Suprapubic skin (tissue), 4 donors: ENCODE measurements at places on chromosomes 2 and 18.
A peak's percentile ranks its signal among the peaks of the same experiment; 100 is the strongest.

GRCh38 chr2:189150033-189150432 lies 29.5 kb downstream of the COL5A2 start:
- no peak for DNase-seq

- no peak for DNase-seq
These were observed 237.6 kb upstream of the RGPD4 start for GRCh38 chr2:107589079-107589491.

DNA sequence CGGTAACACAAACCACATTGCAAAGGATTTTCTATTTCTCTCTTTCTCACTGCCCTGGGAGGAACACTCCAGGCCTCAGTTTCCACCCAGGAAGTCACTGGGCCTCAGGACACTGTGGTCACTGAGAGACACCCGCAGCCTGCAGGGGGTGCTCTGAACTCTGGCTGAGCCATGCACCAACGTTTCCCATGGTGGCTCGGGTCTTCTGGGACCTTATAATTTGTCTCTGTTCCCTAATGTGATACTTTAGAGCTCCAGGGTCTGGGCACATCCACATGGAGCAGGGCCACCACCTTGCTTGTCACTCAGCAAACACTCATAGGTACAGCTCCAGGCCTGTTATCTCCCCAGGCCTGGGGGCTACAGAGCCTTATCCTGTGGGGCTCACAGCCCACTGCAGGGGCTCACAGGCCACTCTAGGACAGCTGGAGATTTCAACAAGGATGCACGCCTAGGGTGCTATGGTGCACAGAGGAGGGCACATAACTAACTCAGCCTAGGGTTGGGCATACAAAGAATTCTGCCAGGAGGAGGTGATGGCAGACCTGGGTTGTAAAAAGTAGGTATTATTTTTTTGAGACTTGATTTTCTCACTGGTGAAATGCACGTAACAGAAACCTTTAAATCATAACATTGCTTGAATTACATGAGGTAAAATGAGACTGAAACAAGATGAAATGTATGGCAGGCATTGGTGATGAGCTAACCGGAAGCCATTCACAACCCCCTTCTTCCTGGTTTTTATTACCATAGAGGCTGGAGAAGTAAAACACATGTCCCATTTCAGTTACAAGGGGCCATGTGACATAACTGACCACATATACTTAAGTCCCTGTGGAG lies 3.0 kb upstream of the HS1BP3 start:
- DNase-seq: peak; percentile 8

- no peak for DNase-seq
These were observed 318 bp downstream of the TYW5 start for GRCh38 chr2:199955007-199955338.

DNA sequence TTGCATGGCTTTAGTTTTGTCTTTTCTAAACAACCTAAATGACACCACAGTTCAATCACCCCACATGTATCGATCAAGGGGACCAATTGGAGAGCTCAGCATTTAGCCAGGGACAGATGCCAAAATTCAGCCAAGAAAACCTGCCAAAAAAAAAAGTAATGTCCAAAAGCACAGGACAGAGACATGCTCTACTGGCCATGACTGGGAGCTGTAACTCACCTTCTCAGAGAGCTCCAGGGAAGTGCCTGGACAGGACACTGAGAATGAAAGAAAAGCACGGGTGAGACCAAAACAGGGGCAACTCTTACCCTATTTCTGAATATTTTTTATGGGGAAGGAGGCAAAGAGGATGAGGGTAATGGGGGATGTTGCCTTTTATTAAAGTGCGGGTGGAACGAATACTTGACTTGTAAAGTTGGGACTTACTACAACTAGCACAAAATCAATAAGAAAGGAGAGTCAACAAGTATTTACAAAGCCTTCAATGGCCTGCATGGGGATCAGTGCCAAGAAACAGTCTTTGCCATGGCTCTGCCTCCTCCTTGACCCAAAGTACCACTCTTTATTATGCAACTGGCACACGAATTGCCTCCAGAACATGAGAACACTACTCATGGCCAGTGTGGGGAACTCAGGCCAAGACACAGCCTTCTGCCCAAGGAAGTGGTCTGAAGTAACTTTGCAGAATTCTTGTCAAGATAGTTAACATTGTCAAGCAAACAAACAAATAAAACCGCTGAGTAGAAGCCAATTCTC lies 72.9 kb upstream of the HK2 start:
- no peak for DNase-seq

DNA sequence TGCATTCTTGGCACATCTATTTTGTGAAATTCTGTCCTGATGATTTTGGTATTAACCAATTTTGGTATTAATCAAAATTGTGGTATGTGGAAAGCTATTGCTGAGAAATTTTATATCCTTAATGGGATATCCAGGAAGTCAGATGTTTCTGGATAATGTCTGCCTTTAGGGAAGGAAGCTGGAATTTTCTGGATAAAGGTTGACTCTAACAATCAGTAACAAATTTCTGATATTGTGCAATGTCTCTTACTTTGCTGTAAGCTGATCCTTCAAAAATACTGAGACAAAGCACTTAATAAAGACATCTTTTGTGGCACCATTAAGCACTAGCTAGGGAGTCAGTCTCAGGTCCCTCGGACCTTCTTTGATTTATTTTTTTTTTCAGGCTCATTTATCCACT lies 100.8 kb upstream of the UGP2 start:
- DNase-seq: no peak

GRCh38 chr2:164146441-164146840 lies 410.6 kb upstream of the FIGN start:
- no peak for DNase-seq

DNA sequence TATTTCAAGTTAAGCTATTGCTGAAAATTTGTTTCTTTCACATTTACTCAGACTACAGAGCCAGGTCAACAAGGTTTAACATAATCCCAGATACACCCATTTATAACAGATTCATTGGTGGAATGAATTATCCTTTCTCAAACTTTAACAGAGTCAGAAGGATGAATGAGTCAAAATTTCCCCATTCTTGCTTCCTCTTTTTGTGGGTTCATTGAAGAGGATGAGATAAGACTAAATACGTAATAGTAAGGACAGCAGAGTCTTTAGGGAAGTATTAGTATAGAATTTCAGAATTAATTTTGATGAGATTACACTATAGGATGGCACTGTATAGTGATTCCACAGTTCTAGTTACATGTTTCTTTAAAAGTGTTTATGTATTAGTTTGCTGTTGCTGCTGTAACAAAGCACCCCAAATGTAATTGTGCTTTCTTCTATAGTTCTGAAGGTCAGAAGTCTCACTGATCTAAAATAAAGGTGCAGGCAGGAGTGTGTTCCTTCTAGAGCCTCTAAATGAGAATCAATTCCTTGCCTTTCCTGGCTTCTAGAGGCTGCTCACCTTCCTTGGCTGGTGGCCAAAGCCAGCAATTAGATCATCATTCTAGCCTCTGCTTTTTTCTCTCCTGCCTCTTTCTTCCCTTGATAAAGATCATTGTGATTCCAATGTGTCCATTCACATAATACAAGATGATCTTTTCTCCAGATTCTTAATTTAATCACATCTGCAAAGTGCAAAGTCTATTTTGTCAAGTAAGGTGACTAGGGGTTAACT lies 309.3 kb upstream of the PIK3C3 start:
- DNase-seq: no peak

- no peak for DNase-seq
These were observed 28.5 kb upstream of the ACKR3 start for GRCh38 chr2:236541008-236541562.

DNA sequence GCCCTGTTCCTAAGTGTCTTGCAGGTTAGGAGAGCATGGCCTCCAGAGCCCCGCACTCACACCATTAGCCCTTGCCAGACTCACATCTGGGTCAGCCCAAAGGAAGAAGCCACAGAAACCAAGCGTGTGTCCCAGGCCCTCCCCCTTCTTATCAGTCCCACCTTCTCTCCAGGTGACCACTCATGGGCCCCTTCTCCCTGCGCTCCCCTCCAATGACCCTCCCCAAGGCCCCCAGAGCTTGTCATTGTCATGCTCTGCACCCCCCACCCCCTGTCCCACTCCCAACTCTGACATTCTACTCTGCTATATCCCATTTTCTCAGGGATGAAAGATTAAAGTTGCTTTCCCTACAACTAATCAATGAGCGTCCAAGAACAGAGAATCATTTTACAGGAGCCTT lies 30.1 kb downstream of the CAPN14 start:
- no peak for DNase-seq

- DNase-seq: no peak
These were observed 99.0 kb downstream of the RBBP8 start for GRCh38 chr18:23032030-23032582.

- DNase-seq: no peak
These were observed 108.5 kb upstream of the COL5A2 start for GRCh38 chr2:189287982-189288521.

DNA sequence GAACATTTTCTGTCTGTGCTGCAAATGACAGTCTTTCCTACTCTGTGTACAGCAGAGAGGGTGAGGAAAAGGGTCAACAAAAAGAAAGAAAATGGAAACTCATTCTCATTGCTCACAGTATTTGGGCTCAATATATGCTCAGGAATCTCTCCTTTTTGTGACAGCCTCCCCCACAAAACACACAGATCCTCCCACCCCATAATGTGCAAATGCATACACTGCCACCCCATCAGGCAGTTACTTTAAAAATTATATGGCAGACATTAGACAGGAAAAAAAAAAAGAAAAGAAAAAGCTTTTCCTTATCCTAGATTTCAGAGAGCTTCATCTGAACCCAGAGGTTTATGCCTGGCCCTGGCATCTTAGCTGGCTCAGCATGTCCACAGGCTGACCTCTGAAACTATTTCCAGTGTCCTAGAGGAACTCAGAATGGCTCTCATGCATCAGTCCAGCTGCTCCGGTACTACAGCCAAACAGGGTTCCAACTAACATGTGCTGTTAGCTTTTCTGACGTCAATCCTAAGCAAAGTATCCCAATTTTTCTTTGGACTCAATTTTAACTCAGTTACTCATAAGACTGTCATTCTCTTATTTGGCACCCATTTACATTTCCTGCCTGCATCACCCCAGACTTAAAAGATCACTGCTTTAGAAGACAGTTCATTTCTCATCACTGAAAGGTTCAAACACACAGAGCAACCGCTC lies 105.9 kb downstream of the RBMS1 start:
- peak; percentile 81 for DNase-seq

GRCh38 chr2:41062336-41062735 lies 610.4 kb upstream of the SLC8A1 start:
- DNase-seq: no peak

DNA sequence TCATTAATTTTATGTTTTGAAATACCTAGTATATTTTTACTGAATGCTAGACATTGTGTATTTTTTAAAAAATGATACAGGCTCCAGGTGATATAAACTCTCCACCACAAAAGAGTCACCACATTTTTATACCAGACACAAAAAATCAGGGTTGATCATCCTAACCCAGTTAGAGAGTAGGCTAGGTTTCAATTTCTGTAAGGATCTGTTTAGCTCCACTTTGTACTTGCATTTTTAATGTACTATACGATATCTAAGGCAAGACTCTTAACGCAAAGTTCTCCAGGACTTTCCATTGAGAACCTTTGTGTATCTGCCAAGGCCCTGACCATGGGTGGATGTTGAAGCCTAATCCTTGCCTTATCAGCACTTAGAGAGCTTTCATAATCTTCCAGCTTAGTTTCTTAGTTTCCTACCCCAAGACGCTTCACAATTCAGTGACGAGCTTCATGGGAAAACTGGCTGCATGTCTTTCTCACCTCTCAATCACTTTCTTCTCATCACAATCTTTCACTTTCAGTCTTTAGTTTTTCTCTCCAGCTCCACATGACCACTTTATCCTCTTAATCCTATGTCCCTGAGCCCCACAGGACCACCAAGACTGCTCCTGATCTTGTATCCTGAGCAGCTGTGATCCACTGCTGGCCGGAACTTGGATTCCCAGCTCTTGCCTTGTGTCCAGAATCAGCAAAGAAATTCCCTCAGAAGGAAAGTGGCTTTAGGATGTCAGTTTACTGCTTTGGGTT lies 635.8 kb downstream of the RNF144A start:
- no peak for DNase-seq

- DNase-seq: no peak
These were observed 150.1 kb upstream of the SMAD2 start for GRCh38 chr18:48080546-48080945.

- no peak for DNase-seq
These were observed 531.6 kb upstream of the CHAC2 start for GRCh38 chr2:53235836-53236582.

GRCh38 chr2:239778042-239778851 lies 246.9 kb downstream of the NDUFA10 start:
- DNase-seq: peak; percentile 76

GRCh38 chr2:233442028-233442310 lies 87.7 kb downstream of the DGKD start:
- no peak for DNase-seq

DNA sequence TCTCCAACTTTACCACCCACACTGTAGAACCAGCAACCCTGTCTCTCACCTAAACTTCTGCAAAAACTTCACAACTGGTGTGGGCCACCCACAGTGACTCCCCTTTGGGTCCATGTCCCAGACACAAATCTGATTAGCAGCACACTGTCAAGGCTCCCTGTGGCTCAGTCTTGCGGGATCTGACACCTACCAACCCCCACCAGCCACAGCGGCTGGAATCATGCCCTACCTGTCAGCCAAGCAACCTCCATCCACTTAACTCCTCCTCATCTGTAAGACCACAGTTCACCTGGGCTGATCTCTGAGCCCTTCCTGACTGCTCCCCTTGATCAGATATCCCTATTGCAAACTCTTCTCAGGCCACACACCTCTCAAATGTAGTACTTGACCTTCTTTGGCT lies 14.6 kb downstream of the TCF4 start:
- no peak for DNase-seq

DNA sequence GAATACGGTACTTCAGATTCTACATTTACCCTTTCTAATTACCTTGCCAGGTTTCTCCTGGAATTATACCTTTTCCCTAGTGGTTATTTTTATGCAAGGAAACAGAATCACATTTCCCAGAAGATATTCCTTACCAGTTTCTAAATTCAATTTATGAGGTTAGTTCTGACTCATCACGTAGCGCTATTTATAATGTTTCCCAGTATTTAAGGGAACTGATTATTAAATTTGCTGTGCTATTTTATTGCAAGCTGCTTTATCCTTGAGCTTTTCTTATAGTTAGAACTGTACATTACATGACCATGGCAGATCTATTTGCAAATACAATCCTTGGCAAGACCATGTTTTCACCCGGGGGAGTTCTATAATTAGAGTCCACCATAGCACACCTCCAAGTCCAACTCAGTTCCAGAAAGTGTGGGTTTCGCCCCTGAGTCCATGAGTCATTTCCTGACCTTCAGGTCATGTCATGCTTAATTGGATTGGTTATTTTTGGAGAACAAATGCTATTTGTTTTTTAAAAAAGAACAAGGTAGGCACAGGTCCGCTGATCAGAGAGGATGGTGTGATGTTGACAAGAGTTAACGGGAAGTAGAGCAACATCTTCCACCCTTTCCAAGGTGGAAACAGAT lies 126.6 kb downstream of the ZNF532 start:
- DNase-seq: no peak

GRCh38 chr2:130832296-130832940 lies 4.3 kb upstream of the ARHGEF4 start:
- no peak for DNase-seq

GRCh38 chr2:102251042-102251848 lies 60.1 kb upstream of the IL1RL1 start:
- DNase-seq: no peak

GRCh38 chr2:31365834-31366505 lies 48.6 kb downstream of the XDH start:
- DNase-seq: no peak

- DNase-seq: no peak
These were observed 444.2 kb downstream of the EIPR1 start for GRCh38 chr2:2933426-2933825.
